RCC 7860 (cell line): ENCODE measurements at places on chromosomes 6 and 20.

- no peak for DNase-seq
Measured at GRCh38 chr20:48984575-48985219, 61.4 kb upstream of the CSE1L start.

GRCh38 chr6:148890652-148891404 is 144.0 kb downstream of the UST start:
- DNase-seq = no peak

DNA sequence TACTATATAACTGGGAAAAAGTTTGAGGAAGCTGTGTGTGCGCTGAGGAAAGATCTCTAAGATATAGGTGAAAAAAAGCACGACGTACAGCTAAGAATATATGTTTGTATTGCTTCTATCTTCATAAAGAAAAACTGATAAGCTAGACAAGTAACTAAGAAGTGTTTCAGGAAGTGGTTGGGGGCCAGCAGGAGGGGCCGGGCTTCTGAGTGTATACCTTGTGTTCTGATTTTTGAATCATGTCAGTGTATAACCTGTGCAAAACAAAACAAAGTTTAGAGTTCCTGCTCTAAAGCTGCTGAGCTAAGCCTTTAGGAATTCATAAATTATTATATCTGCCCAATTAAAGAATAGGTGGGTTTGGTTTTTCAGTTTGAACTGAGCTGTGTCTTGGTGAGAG is 7.9 kb upstream of the OSER1 start:
- no peak for DNase-seq

DNA sequence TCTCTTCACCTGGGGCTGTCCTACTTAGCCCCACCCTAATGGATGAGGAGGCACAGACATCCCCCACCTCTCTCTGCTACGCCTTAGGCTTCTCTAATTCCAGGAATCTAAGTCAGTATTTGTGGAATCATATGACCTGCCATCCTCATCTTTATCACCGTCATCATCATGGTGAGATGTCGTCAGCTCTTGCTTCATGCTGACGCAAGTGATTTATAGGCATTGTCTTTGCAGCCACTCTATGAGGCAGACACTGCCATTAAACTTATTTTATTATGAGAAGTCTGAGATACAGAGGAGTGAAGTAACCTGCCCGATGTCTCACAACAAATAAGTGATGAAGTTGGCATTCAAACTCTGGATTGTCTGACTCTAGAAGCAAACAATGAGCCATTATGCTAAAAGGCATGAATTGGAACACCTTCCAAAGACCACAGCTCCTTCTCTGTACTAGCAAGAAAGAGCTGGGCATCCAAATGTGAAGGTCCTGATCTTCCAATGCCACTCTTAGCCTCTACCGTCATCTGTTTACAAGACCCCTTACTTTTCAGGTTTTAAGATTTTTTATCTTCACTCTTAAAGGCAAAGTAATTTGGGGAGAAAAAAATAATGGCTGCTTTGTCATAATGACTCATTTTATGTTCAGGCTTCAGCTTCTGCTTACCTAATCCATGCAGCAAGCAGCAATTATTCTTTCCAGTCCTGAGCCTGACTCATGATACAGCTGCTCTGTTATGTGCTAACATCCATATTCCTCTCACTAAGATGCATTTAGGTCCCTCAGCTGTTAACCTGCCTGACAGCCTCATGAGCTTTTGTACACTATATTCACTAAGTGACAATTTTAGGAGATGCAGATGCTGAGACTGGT is 113.7 kb upstream of the BCLAF1 start:
- peak; percentile 75 for DNase-seq

DNA sequence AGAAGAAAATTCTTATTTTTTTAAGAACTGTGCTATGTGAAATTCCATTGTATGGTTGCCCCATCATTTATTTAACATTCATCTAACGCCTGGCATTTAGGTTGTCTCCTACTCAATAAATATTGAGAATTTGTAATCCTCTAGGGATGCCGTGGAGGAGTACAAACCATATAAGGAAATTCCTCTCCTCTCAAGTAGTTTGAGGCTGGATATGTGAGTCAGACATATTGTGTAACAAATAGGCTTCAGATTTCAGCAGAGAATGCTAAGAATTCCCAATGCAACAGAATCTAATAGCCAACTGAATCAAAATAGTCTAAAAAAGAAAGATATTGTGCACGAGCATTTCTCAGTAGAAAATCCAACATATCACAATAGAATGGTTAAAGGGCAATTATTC is 174.7 kb downstream of the OTOR start:
- DNase-seq = no peak

- no peak for DNase-seq
Measured at GRCh38 chr6:39402239-39402751, 79.8 kb upstream of the KCNK16 start.
